ENCODE measurements at places on chromosomes 2 and 18.

- no peak for DNase-seq
These were observed 73.9 kb downstream of the ACKR3 start for GRCh38 chr2:236643480-236643879.

DNA sequence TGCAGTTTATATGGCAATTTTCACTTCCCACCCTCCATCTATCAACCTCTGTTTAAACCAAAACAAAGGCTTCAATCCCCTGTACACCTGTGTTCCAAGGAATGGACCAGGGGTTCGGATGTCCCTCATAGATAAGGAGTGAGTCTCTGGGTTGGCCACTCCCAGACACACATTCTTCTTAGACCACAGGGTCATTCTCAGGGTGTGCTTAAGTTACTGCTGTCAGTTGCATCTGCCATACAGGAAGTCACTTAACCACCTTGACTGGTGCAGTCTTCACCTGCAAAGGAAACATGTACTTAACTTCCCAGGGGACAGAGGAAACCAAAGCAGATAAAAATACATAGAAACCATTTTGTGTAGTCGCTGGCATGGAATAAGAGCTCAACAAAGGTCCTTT is 151.0 kb upstream of the NDUFV2 start:
- no peak for DNase-seq

DNA sequence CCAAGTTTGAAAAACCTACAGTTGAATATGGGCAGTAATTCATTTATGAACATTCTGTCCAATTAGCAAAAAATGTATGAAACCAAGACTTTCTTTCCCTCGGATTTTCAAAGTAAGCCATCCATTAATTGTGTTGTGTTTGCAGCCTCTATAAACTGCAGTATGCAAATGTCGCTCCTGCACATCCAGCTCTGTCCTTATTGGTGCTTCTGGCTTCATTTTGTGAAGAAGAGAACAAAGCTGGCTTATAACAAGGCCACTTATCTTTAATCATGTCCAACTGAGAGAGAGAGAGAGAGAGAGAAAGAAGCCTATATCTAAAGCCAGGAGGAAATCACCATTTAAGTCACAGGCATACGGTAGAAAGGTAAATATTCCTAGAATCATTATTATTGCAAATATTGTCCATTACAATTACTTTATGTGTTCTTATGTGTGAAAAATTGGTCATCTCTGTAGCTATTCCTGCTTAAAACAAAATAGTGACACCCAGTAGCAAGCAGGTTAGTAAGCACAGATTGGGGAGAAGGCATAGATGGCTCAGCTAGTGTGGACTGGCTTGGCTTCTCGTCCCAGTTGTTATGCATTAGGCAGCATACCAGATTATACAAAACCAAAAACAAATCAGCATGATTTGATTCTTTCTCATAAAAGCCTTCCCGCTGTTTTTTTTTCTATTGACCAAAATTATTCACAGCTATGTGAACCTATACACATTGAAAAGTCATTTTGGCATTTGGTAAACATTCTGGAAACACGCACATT is 726.4 kb upstream of the SOX11 start:
- DNase-seq = no peak

GRCh38 chr2:9299161-9300100 is 92.8 kb downstream of the ASAP2 start:
- DNase-seq = no peak

DNA sequence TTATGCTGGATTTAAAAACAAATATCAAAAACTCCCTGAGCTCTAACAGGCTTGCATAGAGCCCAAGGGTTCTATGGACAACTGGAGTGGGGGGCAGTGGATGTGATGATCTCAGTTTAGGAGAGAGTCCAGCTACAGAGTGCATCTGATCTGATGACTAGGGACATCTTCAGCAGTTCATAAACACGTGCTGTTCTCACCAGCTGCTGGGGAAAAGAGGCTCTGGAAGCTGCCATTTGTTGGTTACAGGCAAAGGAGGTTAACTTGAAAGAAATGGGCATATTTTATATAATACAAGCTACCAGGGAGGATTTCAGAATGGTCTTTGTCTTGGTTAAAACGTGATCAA is 36.0 kb upstream of the ZNF396 start:
- DNase-seq = no peak

DNA sequence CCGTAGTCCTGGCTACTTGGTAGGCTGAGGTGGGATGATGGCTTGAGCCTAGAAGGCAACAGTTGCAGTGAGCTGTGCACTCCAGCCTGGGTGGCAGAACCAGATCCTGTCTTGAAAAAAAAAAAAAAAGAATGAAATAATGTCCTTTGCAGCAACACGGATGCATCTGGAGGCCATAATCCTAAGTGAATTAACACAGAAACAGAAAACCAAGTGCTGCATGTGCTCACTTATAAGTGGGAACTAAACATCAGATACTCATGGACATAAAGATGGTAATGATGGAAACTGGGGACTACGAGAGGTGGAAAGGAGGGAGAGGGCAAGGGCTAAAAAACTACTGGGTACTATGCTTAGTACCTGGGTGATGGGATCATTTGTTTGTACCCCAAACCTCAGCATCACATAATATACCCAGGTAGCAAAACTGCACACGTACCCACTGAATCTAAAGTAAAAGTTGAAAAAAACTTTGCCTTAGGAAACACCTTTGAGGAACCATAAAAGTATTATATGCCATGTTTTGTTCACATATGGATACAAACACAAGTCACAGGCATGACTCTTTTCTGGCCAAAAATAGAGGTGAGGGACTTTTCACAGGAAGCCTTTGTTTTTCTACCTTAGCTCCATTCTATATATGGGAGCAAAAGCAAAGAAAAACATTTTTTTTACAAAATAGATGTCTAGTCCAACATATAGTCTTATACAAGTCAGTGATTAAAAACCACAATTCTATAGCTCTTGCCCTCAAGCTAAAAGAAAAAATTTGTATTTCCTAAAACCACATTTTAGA is 36.6 kb downstream of the GPR155 start:
- no peak for DNase-seq

GRCh38 chr2:157874997-157875640 is 1.0 kb downstream of the ACVR1 start:
- no peak for DNase-seq

- DNase-seq = no peak
These were observed 376.3 kb upstream of the UBE2E3 start for GRCh38 chr2:180604077-180604476.

GRCh38 chr2:146764301-146764700 is 1080.5 kb upstream of the ACVR2A start:
- no peak for DNase-seq

DNA sequence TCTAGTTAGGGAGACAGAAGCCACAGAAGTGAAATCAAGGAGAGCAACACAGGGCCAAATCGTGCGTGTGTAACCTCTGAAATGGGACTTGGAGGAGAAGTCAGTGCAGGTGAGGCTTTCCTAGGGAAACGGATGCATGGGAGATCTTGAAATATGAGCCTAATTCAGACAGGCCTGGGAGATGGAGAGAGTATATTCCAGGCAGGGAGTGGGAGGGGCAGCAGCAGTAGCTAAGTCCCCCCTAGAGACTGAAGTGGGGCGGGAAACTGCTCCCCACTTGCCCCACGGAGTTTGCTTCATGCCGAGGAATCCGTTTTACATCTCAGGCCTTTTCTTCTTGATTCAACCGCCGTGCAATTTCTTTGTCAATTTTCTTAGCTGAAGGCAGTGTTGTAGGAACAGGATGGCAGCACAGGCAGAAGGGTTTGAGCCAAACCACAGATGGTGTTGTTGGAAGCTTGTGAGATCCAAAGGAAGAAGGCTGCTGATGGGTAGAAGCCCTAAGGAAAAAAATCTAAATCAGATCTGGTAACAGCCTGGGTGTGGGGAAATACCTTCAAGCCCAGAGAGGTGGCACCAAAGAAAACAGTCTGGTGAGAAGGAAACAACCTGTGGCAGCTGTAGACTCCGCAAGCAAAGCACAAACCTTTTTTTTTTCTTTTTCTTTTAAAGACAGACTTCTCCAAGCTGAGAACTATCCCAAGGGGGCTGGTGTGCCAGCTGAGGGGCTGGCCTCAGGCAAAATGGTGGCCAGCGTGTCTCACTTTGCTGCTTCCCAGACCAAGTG is 40.2 kb downstream of the EPAS1 start:
- no peak for DNase-seq

DNA sequence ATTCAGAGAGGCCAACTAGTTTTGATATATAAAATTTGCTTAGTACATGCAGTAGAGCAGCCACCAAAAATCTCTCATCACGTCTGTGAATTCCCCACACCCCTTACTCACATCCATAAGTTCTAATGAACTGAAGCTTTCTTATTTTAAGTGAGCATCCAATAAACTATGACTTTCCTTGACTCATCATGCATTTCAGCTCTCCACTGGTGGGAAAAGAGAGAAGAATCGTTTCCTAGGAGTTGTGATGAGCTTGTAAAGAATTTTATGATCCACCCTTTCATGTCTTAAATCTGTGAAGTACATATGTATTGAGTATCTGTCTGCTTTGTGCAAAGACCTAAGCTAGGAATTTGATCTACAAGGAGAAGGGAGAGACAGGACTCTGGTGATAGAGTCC is 428.6 kb downstream of the SETBP1 start:
- DNase-seq = no peak

- no peak for DNase-seq
These were observed 83.7 kb upstream of the SLC1A4 start for GRCh38 chr2:64905338-64906024.

DNA sequence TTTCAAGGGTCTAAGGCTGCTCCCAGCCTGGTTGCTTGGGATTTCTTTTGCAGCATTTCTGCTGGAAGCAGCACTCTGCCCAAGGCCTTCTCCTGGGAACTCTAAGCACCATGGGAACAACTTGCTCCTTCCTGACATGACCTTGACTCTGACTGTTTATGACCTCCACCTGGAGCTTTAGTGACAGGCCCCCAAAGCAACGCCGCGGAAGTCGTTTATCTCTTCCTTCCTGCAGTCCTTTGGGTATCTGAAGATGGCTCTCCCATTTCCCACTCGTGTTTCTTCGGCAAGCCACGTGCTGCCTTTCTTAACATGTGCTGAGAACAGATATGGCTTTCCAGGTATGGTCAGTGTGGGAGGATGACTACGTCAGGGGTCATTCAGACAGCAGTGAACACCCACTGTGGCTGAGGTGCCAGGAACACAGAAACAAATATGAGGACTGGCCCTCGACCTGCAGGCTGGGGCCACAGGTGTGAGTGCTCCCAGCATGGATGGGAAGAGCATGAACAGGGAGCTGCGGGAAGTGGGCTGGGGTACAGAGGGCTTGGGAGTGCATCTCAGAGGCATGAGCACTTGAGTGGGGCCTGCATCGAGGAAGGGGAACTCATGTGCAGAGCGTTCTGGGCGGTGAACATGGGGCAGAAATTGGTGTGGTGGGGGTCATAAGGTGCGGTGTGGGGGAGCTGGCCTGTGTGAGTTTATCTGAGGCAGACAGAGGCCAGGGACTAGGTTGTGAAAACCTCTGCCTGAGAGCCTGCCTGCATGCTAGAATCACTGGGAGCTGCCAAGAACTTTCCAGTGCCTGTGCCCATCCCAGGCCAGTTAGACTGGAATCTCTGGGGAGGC is 140.5 kb downstream of the TSN start:
- no peak for DNase-seq

- no peak for DNase-seq
These were observed 1195.1 kb upstream of the CHAC2 start for GRCh38 chr2:52572469-52572894.

- no peak for DNase-seq
These were observed 513.1 kb downstream of the PARD3B start for GRCh38 chr2:205058409-205058808.

DNA sequence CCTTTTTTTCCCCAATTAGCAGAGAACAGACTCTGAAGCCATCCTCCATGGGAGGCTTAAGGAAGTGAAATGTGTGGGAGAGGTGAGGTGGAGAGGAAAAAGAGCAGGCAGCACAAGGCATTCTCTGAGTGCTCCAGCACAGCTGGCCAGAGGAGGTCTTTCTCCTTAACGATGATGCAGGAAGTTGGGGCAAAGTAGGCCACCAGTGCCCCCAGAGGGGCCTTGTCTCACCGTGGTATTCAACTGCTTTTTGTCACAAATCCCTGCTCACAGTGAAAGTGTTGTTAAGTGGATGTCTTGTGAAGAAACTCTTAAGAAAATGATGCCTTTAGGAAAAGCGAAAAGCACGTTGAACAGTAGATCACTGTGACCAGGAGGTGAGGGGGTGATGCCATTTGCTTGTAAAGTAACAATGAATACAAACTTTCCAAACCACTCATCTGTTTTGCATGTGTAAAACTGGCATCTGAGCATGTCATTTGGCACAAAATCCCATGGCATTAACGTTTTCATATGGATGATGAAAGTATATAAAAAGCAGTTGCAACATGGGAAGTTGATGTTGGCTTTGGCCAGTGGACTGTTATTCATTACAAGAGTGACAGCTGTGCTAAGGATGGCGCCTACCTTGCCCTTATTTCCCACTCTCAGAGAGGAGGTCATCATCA is 49.2 kb upstream of the CDC42EP3 start:
- no peak for DNase-seq

DNA sequence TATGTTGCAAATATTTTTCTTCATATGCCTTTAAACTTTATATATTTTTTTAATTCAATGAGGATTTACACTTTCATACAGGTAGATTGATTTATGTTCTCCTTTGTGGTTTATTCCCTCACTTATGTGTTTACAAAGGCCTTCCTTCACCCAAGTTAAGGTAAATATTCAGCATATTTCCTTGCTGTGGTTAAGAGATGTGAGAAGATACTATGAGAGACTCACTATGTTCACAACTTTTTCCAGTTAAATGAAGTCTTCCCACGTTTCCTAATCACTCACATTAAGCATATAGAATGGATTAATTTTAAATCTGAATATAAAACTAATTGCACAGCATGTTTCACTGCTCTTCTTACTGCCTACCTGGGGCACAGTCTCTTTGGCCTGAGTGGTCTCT is 597 bp downstream of the PECR start:
- DNase-seq = no peak

GRCh38 chr18:4637876-4638275 is 182.8 kb upstream of the DLGAP1 start:
- no peak for DNase-seq

GRCh38 chr2:186713691-186714090 is 19.8 kb downstream of the FAM171B start:
- no peak for DNase-seq

DNA sequence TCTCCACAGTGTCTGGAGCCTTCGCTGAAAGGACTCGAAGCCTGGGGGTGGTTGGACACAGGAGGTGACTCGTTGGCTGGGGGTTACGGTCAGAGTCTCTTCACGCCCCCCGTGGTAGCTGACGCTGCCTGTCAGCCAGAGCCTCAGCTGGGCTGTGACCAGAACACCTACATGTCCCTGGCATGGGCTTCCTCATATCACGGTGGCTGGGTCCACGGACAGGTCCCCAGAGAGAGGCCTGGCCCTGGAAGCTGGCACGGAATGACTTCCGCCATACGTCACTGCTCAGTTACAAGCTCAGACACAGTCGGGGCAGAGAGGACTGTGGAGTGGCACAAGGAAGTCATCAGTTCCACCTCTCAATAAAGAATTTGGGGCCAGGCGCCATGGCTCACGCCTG is 28.5 kb downstream of the ITGB1BP1 start:
- no peak for DNase-seq
